Activated T-cell treated with anti-CD3 and anti-CD28 coated beads, Interleukin-2, amount 50 U/mL, for 4 hours (primary cell): ENCODE measurements at places on chromosomes 16 and 17.

DNA sequence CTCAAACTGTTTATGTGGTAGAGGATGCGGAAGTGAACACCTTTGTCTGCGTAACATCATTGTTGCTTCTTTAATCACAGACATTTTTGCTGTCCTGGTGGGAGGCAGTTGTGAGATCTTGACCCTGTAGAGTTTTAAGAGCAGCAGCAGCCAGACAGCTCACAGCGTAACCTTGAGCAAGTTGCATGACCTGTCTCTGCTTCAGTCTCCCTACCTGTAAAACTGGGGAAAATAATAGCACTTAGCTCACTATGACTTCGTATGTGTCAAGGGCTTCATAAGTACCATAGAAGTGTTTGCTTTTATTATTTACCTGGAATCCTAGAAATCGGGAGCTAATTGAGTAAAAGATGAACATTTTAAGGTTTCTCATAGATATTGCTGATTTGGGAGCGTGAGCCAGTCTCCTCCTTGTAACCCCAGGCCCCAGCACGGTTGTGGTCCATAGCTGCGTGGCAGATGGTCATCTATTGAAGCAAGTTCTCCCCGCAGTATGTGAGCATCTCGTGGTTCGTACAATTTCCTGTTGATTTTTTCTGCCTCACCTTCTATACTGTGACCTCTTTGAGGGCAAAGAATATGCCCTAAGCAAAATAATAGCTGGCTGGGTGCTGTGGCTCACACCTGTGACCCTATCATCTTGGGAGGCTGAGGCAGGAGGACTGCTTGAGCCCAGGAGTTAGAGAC is 34.4 kb downstream of the GPRC5B start:
- no peak for DNase-seq

DNA sequence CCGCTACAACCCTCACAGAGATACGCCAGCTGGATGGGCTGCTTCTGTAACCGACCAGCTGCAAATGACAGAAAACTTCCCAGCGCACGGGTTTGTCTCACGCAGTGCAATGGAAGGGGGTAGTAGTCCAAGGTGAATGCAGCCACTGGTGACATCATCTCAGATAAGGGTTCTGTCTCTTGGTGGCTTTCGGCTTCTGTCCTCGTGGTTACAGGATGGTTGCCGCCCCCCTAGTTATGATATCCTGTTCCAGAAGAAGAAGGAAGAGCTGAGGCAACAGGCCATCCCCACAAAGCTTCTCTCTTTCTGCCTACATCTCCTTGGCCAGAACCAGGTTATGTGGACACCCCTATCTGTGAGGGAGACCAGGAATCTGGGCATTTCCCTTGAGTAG is 40.3 kb upstream of the BAHCC1 start:
- DNase-seq, result no peak

GRCh38 chr16:87044032-87044382 is 273.2 kb downstream of the C16orf95 start:
- no peak for DNase-seq

DNA sequence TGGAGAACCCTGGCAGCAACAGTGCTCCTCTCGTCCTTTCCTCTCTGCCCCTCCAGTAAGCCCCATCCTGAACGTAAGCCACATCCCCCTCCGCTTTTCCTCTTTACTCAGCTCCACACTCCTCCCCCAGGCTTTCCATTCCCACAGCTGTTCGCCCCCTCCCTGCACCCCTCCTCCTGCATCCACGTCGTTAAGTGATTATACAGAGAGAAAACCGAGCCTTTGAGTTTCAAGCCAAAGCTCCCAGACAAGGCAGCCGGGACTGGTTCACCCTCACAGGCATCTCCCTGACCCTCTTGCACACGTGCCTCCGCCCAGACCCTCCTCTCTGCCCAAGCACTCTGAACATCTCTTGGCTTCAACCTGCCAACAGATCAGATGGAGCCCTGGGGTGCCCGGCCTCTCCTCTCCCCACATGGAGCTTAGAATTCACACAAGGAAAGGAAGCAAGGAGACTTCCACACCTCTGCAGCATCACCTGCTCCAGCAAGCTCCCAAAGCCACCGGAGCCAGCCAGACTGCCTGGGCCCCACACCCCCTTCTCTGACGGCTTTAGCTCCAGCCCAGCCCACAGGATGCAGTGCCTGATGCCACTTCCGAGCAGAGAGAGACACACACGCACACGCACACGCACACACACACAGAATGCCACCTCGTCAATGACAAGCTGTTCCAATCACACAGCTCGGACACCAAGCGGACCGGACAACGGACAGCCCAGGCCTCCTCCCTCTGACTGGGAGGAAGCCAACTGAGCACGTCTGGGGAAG is 99.9 kb upstream of the CCL2 start:
- DNase-seq, result no peak

DNA sequence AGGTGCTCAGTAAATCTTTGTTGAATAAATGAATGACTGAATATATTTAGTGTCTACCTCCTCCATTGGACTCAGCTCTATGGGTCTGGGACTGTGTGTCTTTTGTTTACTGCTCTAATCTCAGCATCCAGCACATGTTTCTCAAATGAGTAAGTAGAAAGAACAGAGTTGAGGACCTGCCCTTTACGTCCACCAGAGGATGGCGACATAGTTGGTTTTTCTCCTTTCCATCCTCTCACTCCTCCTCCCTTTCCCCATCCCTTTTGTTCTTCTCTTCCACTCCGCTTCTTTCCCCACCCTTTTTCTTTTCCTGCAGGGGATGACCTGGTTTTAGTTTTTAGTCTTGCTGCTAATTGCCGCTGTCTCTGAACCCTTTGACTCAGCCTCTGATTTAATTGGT is 12.1 kb upstream of the CHP2 start:
- no peak for DNase-seq

DNA sequence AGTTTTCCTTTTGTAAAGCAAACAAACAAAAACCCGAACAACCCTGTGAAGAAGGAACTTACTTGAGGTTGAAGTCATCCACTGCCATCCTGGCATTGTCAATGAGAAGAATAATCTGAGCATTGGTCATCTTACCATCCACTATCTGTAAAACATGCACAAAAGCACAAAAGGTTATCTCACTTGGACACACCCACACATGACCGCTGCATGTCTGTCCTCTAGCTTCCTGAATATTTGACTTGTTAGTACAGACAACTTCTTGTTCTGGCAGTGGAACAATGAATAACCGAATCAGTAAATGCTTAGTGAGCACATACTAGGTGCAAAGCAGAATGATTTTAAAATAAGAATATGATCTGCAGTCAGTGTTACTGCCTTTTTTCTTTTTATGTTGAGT is 6.1 kb downstream of the KRT23 start:
- no peak for DNase-seq

DNA sequence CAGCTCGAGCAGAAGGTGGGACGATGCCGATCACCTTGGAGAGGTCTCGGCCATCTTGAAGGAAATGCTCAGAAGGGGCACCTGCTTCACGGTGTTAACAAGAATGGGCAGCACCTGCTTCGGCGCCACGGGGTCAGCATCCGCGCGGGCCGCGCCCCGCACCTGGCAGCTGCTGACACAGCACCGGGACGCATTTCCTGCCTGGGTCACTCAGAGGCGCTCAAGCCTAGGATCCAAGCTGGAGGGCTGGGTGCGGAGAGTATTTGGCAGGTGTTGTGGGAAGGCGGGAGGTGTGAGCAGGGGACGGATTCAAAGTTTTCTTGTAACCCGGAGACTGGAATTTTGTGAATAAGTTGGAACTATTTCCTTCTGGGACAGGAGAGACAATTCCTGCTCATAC is 39.3 kb upstream of the AKTIP start:
- no peak for DNase-seq

DNA sequence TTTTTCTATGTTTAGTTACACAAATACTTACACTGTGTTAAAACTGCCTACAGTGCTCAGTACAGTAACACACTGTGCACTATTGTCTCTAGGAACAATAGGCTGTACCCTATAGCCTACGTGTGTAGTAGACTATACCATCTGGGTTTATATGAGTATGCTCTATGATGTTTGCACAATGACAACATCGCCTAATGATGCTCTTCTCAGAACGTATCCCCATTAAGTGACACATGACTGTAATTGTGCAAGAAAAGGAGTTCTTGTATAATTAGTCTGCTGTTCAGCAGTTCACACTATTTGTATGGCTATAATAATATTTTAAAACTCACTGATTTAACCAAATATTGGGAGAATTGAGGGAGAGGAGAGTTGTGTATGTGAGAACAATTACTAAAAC is 173.7 kb downstream of the TRIM37 start:
- no peak for DNase-seq

DNA sequence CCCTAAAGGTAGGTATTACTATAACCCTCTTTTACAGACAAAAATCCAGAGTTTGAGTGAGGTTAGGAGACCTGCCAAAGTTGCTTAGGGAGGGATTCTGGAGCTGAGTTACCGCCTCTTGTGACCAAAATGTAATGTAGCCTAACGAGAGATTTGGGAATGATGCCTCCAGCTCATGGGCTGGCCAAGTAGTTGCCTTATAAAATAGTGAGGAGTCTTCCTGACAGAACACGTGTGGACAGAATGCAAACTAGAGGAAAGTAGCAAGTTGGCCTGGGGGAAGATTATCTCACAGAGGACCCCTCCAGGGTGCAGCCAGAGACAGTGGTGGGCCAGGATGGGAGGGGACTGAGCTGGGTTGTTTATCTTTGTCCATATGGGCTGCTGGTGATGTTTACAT is 543.7 kb upstream of the CDH11 start:
- no peak for DNase-seq

- no peak for DNase-seq
Measured at GRCh38 chr17:28325211-28325610, 6.2 kb downstream of the TMEM97 start.

DNA sequence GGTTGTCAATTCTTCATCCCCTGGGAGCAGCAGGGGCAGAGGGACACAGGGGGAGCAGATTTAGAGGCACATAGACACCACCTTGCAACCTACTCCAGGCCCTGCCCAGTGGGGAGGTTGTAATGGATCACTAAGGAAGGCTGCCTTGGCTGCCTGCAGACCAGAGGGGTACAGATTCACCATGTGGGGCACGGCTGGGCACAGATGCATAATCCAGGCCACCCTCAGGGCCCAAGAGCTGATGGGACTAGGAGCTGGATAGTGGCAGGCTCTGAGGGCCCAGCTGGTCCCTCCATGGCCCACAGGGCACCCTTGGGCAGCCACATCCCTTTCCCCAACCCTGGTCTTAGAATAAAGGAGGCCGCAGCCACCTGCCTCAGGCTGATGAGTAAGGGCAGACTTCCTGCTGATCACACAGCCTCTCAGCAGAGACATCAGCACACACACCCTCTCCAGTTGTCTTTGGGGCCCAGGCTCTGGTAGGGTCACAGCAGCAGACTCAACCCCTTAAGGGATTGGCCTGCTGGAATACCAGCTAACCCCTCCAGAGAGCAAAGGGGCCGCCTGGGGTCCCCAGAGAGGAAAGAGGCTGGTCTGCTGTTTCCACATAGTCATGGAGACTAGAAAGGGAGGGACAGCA is 224.9 kb downstream of the GSG1L start:
- no peak for DNase-seq

DNA sequence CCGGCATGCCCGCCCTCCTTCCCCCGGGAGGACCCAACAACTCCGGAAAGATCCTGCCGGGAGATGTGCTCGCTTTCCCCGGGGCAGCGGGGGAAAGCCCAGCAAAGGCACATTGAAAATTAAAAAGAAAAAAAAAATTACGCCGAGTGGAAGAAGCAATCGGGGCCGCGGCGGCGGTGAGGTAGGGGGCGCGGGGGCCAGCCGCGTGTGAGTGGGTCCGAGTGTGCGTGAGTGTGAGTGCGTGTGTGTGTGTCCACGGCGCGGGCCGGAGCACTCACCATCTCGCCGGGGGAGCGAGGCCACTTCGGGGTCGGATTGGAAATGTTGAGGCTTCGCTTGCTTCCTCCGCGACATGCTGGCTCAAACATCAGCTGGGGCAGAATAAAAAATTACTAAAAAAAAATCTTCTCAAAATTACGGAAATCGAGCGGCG is at the start of gene SALL1:
Gene SALL1 (minus strand): TSS at position 383 of the 433 bp plus-strand sequence. CDS start 29 bp downstream, at position 354.
- no peak for DNase-seq

DNA sequence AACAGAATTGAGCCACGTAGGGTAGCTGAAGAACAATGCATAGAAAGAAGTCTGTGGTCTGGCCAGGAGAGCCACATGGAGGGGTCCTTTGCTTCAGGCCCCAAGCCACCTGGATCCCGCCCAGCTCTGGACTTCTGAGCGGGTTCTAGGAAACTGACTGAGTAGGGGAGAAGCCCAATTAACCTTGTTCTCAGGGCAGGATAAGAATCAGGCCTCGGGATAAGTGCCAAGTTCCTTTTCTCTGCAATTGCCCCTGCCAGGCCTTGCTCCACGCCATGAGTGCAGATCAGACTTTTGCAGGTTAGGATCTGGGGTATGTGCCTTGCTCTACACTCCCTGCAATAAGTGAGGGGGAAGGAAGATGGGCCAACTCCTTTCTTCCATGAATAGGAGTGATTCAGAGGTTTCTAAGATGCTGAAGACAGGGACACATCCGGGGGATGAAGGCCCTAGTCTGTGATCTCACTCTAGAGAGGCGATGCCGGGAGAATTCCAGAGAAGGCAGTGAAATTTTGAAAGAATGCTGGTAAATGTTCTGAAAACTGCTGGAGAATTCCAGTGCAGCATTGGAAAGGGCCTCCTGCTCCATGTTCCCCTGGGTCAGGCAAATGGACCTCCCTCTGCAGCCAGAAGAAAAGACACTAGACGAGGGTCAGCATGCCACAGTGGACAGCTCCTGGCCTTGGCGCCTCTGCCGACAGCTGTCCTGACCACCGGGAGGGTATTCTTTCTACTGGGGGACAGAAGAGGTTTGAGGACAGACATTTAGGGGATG is 5.8 kb downstream of the NEUROD2 start:
- DNase-seq, result no peak

DNA sequence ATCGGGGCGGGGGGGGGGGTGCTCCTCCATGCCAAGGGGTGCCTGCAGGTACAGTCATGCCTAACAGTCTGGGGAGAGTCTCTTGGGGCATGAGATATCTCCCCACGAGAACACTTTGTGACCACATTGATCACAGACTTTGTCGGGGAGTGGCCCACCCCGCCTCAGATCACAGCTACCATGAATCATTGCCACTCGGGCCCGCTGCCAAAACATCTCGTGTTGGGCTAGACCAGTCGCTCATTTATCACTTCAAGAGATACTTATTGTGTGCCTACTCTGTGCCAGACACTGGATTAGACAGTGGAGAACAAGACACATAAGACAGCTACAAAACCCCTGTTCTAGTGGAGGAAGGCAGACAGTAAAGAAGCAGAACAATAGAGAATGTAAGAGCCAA is 72.6 kb downstream of the CLEC16A start:
- peak; percentile 37 for DNase-seq

DNA sequence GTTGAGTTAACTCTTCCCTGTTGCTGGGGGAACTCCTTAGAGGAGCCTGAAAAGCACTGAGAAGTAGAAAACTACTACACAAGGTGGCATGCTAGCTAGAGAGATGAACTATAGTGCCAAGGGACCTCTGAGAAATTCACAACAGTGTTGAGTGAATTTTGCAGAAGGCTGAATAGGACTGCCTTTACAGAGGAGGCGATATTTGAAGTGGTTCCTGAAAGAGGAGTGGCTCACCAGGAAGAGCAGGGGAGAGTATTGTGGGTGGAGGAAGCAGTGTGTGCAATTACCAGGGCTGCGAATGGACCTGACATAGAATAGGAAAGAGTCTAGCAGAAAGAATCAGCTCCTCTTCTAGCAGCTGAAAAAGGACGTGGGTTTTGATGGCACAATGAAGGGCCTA is 66.4 kb downstream of the CDK5R1 start:
- DNase-seq, result no peak
